ENCODE measurements at places on chromosomes 6 and 20.

GRCh38 chr6:154578004-154578559 is 67.6 kb upstream of the CNKSR3 start:
- no peak for DNase-seq

DNA sequence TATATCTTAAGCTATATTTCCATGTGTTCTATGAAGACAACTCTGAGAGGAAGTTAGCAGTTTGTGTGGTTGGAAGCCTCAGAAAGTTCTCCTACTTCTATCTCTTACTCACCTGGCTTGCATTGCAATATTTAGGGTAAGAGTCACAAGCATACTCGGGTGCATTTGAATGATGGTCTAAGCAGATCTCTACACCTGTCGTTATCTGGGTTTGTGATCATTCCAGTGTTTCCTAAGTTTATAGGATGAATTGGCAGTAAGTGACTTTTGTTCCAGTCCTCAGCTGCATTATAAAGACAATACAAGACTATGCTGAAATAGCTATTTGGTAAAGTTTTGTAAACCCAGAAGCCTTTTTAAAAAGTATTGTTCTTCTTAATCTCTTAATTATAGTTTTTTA is 36.9 kb downstream of the CBFA2T2 start:
- no peak for DNase-seq

DNA sequence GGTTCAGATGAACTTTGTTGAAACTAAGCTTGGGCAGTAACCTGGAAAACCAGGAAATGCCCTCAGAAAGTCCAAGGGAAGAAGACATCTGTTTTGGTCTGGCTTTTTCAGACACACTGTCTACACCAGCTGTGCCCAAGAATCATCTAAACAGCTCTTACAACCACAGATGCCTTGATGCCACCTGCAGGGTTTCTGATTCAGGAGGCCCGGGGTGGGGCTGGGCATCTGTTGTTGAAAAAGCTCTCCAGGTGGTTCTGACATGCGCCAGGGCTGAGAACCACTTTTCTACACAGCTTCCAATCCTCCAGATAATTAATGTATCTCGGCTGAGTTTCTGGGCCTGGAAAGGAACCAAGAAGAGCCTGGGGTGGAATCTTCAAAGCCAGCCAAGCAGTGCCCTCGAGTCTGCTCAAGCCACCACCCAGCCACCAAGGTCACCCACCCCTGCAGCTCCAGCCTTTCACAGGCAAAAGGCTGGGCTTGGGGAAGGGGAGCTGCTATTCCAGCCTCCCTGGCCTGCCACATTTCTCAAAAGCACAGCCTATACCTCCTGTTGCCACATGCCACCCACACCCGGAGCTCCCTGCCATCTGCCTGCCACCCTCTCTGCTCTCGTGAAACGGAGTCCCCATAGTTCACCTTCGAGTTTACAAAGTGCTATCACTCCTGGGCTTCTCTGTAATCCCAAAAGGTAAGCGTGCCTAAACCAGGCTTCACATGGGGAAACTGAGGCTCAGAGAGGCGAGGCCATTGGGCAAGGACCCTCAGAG is 9.4 kb downstream of the MDGA1 start:
- peak; percentile 62 for DNase-seq

DNA sequence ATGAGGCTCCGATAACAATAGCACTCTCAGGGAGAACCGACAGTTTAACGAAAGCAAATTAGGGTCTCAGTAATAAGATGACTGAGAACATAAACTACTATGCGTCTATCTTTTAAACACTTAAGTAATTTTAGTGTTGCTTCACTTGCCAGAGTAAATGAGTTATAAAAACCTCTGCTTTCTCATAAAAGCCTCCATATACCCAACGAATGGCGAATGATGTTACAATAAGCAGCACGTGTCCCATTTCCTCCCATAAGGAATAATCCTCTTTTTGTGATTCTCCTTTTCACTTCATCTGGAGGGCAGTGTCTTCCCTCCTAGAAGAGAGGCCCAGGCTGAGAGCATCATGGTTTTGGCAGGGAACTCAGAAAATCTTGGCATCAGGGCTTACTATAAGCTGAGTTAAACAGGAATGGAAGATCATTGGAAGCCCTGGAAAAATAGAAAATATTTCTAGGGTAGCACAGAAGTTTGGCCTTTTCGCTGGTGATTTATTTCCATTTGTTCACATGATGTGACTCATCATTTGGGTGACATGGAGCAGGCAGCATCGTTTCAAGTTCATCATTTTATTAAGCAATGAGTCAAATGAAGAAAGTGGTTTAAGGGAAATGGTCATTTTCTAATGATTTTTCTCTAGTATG is 255.4 kb downstream of the ATXN1 start:
- DNase-seq: no peak

DNA sequence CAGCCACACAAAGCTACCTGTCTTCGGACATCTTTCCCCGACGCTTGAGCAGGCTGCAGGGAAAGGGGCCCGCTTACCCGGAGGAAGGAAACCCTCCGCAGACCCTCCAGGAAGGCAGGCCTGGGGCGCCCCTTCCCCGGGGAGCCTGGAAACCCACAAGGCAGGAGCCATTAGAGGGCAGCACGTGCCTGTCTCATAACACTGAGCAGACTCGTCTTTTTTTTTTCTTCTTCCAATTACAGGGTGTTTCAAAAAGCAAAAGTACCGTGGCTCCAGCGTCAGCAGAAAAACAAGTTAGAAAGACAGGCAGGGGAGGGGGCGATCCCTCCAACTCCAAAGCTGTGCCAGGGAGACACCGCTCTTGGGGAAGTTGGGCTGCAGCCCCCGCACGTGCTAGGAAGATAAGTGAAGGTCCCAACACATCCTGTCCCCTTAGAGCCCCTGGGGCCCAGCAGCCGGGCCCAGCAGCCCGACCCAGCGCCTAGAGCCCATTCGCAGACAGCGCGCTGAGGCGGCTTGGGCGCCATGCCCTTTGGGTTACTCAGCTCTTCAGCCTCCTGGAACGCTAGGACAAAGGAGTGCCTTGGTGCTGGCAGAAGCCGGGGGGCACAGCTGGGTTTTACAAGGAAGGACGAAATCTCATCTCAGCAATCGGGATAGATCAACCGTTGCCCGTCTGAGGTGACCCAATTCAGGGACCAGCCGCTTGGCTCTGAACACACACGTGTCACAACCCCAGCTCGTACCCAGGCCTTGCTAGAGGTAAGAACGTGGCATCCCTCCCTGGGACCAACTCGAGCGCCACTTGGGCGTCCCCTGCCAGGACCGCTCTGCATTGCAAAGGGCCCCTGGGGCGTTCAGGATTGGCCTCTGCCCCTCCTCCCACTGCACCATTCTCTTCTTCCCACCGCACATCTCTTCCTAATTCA is 136.3 kb downstream of the LY86 start:
- DNase-seq: no peak

- peak; percentile 63 for DNase-seq
Observed at GRCh38 chr6:24126586-24127192, 674 bp downstream of the NRSN1 start.

- no peak for DNase-seq
Observed at GRCh38 chr6:15960740-15961634, 167.9 kb upstream of the MYLIP start.

DNA sequence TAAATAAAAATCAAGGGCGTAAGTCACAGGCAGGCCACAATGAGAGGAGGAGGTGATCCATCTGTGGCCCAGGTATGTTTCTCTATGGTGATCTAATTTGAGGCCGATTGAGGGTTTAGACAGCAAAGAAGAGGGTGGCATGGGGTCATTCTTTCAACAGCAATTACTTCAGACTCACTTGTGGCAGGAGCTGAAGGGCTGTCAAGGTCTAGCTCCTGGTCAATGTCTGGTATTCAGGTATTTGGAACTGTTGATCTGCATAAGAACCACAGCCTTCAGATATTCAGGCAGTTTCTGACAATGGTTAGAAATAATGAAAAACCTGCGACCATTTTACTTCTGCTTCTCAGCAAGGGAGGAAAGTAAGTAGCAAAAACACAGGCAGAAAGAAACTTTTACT is 259.6 kb downstream of the FOXC1 start:
- no peak for DNase-seq

- DNase-seq: no peak
Observed at GRCh38 chr6:143018955-143019354, 41.7 kb upstream of the AIG1 start.

DNA sequence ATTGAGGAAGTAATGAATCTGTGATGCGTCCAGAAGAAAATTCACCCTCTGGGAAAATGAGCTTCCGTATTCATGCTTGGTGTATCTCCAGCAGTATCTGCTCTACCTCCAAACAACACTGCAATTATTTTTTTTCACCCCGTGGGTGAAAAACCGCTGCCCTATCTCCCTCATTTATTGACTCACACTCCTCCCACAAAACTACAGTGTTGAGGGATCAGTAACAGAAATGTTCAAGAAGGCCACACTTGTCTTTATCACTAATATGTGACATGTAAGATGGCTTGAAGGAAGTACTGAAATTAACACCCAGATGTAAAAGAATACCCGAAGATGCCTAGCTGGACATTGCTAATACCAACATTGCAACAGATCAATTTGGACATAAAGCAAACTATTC is 4.9 kb upstream of the TBX18 start:
- DNase-seq: no peak

Measured in Jurkat, Clone E6-1 (cell line).